ENCODE measurements at places on chromosomes 16 and 17.

GRCh38 chr17:44137891-44138709 lies 3.6 kb upstream of the HROB start:
- DNase-seq, result peak; percentile 65

- no peak for DNase-seq
Measured at GRCh38 chr17:52181782-52182181, 23.3 kb upstream of the CA10 start.

GRCh38 chr16:30834130-30834740 lies 47.2 kb upstream of the ZNF629 start:
- no peak for DNase-seq

GRCh38 chr16:58399718-58400633 lies 7.7 kb downstream of the GINS3 start:
- DNase-seq, result no peak

- no peak for DNase-seq
Measured at GRCh38 chr16:14569213-14569612, 60.8 kb downstream of the PARN start.

- DNase-seq, result no peak
Measured at GRCh38 chr17:3589784-3590183, 19.4 kb downstream of the TRPV1 start.

DNA sequence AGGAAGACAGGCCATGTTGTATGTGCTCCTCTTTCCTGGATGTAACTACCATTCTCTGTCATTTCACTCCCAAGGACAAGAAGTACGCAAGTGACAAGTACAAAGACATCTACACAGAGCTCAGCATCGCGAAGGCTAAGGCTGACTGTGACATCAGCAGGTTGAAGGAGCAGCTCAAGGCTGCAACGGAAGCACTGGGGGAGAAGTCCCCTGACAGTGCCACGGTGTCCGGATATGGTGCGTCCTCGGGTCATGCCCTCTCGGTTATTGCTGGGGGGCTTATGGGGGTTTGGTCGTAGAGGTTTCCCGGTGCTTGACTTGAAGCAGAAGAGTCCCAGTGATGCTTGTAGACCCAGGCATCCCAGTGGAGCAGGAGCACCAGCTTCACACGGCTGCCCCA lies 29.0 kb downstream of the PLD6 start:
- no peak for DNase-seq

GRCh38 chr17:49434821-49435670 lies 20.4 kb upstream of the PHB1 start:
- DNase-seq, result peak; percentile 41

- no peak for DNase-seq
Measured at GRCh38 chr16:27426423-27427408, 24.7 kb downstream of the IL21R start.

Data from NCI-H1694 treated with DMSO at 0.1 percent for 48 hours (cell line).